Kidney glomerular epithelial cell (primary cell): ENCODE measurements at places on chromosomes 16 and 17.

GRCh38 chr17:14741491-14741890, 440.6 kb downstream of the HS3ST3B1 start:
- DNase-seq = no peak

DNA sequence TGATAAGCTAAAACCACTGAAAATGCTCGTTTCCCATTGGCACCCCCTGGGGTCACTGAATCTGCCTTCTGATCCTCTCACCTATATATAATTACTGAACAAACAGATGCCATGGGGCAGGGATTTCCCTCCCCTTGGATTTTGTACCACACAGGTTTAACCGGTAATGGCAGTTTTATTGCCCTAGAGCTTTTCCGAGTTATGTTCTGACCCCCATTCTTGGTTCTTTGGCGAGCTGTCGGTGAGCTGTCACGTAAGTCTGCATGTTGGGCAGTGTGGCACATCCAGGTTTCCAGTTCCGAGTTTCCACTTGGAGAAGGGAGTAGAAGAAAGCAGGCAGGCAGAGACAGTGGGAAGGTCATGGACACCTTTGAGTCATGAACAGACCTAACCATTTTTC, 7.1 kb downstream of the TMEM97 start:
- DNase-seq = no peak

DNA sequence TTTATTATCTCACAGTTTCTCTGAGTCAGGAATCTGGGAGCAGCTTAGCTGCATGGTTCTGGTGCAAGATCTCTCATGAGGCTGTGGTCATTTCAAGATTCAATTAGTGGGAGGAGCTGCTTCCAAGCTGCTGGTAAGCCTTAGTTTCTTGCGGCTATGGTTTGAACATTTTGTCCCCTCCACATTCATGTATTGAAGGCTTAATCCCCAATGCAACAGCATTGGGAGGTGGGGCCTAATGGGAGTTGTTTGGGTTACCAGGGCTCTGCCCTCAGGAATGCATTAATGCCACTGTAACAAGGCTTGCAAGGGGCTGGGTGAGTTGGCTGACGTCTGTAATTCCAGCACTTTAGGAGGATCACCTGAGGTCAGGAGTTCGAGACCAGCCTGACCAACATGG, 272.9 kb downstream of the UTP18 start:
- no peak for DNase-seq

DNA sequence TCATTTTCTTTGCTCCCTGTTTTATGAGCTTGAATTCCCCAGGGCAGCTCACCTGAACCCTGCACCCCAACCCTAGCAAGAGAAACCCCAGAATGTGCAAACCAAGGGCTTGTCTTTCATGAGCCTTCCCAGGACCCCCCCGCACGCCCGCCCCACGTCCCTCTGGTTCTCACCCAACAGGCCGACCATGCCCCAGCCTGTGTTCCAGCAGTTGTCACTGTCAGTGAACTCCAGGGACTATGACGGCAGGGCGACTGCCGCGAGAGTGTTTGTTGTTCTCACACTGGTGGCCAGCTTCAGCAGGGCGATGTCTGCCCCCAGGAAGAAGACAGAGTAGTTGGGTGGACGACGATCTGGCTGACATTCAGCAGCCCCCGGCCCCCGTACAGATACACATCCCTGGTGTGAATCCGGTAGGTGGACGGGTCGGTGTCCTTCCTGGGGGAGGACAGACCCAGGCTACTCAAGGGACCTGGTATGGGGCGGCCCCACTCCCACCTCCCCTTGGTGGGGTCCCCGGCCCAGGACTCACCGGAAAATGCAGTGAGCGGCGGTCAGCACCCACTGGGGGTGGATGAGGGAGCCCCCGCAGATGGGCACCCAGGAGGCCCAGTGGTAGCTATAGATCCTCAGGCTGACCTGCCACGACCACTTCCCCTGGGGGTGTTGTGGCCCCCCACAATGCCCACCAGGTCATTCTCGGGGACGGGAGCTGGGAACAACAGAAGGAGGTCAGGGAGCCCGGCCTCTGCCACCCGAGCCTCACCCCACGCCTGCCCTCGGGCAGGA, 20.1 kb downstream of the TPSD1 start:
- DNase-seq = no peak

- no peak for DNase-seq
These were observed 42.2 kb upstream of the GSE1 start for GRCh38 chr16:85570735-85571562.

DNA sequence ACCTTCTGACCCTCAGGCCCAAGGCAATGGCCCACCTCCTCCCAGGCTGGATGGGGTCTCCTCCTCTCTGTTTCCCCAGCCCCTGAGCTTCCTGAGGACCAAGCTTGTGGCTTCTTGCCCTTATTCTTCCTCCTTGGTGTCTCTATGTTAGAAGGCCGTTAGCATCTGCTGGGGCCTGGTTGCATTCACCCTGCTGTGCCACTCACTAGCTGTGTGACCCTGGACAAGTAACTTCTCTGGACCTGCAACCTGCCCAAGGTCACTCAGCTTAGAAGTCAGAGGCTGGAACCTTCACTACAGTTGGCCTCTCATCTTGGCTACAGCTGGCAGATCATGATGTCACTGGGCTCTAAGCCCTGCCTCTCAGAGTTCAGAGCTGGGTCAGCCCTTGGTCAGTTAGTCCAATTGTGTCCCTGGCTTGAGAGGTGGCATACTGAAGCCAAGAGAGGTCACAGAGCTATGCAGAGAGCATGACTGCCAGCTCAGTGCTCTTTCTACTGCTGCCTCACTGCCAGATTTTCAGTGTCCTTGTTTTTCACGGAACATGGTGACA, 3.0 kb downstream of the MT2A start:
- peak; percentile 16 for DNase-seq

DNA sequence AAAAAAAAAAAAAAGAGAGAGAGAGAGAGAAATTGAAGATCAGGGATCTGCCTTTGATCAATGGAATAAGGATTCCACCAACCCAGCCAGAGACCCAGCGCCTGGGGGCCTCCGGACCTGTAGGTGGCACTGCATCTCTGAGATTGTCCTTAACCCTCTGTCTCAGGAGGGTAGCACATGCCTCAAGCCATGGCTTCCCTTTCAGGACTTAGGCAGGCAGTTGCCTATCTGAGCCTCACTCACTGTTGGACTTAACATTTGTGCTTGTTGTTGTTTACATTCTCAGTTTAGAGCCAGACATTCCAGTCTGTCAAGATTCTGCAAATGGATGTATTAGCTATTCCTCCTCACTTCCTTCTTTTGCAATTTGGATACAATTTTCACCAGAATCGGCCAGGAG, 5.1 kb upstream of the SCNN1B start:
- no peak for DNase-seq

DNA sequence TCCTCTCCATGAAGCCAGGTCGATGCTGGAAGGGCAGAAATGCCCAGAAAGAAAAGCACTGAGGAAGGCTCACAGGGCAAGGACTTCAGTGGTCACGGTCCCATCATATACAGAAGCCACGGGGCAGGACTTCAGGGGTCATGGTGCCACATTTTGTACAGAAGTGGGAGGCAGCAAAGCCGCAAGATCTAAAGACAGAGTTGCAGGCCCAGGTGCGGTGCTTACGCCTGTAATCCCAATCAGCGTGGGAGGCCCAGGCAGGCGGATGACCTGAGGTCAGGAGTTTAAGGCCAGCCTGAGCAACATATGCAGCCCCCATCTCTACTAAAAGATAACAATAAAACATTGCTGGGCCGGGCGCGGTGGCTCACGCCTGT, 96.0 kb downstream of the NXN start:
- no peak for DNase-seq

GRCh38 chr16:48041981-48042421, 113.8 kb downstream of the ABCC12 start:
- no peak for DNase-seq

- DNase-seq = no peak
These were observed 118.1 kb downstream of the IRX5 start for GRCh38 chr16:55048745-55049144.

GRCh38 chr16:61770301-61770700, 265.9 kb downstream of the CDH8 start:
- no peak for DNase-seq

- no peak for DNase-seq
These were observed 27.1 kb upstream of the SCNN1B start for GRCh38 chr16:23274968-23275367.

DNA sequence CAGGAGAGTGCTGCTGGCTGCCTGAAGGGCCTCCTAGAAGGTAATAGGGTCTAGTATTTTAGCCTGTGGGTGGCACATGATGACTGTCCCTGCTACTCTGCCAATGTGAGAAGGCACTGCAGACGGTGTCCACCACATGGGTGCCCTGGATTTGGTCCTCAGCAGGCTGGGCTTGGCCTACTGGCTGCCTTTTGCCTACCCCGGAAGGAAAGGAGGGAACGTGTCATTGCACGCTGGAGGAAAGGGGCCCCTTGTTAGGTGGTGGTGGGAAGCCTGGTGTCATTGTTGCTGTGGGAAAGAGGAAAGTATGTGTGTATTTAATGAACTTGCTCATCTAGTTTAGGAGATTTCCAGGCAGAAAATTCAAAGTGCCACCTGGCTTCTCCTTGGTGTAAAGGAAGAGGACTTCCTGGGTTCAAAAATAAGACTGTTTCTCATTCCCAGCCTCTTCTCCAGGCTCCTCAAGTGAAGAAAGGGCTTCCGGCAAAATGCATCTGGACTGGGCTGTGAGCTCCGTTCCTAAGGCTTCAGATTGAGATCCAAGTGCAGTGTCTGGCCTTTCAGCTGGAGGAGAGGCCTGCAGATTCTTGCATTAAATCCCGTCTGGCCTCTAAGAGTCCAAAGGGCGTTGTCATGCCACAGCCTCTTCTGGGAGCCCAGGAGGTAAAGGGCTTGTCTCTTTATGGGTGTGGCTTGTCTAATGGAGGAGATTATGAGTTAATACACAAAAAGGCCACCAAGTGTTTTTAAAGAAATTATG, 55.1 kb downstream of the RPTOR start:
- no peak for DNase-seq

- DNase-seq = no peak
These were observed 35.6 kb downstream of the WDR59 start for GRCh38 chr16:74949309-74949708.

DNA sequence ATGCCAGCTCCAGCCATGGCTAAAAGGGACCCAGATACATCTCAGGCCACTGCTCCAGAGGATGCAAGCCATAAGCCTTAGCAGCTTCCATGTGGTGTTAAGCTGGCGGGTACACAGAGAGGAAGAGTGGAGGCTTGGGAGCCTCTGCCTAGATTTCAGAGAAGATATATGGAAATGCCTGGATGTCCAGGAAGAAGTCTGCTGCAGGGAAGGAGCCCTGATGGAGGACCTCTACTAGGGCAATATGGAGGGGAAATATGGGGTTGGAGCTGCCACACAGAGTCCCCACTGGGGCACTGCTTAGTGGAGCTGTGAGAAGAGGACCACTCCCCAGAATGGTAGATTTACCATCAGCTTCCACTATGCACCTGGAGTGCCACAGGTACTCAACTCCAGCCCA, 32.1 kb downstream of the RNF112 start:
- DNase-seq = no peak

DNA sequence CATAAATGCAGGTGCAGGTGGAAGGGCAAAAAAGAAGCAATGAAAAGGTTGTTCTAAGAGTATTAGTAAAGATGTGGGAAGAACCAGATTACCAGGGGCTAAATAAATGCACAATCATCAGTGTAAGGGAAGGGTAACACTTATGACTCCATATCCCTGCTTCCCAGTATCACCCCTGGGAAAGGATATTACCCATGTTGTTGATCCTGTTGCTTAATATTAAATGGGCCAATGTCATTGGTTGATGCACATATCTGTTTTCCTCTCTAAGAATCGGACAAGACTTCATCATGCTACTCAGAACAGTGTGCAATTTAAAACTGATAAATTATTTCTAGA, 34.7 kb upstream of the ABCA6 start:
- DNase-seq = no peak

- no peak for DNase-seq
These were observed 1.3 kb downstream of the LYRM9 start for GRCh38 chr17:27891841-27892240.

DNA sequence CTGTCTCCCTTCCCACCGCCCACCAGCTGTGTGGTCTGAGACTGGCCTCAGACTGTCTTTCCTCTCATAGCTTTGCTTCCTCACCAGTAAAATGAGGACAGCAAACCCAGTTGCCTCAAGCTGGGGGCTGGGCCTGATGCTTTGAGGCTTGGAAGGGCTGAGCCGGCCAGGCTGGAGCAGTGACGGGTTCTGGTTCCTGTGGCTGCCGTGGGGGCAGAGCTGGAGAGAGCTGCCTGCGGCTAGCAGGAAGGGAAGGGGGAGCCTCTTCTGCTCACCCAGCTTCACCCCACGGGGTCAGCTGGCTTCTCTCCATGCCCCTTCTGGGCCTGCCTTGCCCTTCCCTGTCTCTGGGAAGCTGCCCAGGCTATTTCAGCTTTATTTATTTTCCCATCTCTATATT, 23.7 kb downstream of the LASP1 start:
- DNase-seq = no peak

DNA sequence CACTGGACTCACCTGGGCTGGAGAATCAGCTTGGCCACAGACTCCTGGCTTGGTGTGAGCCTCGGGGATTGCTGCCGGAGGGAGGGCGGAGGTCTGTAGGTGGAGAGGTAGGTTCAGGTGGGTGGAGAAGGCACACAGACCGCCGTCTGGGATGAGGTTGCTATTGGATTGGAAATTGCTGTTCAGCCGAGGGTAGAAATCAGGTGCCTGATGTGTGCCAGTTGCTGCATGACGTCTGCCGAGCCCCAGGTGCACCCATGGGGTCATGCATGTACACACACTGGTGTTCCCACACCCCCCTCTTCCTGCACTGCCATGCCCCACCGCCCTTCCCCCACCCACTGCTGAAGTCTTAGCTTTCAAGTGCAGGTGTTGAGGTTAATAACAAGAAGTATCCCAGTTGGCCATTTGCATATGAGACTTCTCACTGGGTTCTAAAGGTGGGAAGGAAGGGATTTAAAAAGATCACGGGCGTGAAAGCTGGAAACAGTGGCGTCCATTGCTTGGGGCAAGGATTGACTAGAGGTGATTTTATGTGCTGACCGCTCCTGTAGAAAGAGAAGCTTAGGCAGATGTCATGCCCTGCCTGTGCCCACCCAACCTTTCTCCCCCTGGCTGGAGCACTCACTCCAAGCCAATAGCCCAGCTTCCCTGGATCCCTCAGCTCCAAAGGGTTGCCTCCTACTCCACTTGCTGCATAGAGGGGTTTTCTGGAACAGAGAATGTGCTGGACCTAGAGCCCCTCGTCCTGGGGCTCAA, 193.6 kb downstream of the CCDC182 start:
- DNase-seq = no peak

GRCh38 chr16:74716355-74716754, 15.7 kb upstream of the MLKL start:
- no peak for DNase-seq

DNA sequence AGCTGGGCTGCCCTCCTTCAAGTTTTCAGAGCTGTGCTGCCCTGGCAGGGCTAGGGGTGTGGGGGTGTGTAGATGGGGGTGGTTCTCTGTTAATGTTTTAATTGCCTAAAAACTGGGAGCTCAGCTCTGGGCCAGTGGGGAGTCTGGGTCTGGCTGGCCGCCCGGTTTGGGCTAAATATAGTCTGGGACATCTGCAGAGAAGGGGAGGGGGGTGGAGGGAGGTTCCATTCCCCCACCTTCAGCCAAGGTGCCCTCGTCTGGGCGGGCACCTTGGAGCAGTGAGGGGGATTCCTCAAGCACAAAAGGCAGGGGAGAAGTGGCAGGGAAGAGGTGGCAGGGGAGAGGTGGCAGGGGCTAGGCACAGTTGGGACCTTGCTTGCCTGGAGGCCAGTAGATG, 13.0 kb downstream of the RARA start:
- no peak for DNase-seq

- DNase-seq = no peak
These were observed 6.7 kb downstream of the RNF213 start for GRCh38 chr17:80267391-80267790.

GRCh38 chr17:51647067-51647466, 386.7 kb downstream of the UTP18 start:
- no peak for DNase-seq
